ENCODE measurements at places on chromosomes 12 and 14.

GRCh38 chr12:110937104-110937641, 16.8 kb upstream of the MYL2 start:
- peak; percentile 38 for DNase-seq

DNA sequence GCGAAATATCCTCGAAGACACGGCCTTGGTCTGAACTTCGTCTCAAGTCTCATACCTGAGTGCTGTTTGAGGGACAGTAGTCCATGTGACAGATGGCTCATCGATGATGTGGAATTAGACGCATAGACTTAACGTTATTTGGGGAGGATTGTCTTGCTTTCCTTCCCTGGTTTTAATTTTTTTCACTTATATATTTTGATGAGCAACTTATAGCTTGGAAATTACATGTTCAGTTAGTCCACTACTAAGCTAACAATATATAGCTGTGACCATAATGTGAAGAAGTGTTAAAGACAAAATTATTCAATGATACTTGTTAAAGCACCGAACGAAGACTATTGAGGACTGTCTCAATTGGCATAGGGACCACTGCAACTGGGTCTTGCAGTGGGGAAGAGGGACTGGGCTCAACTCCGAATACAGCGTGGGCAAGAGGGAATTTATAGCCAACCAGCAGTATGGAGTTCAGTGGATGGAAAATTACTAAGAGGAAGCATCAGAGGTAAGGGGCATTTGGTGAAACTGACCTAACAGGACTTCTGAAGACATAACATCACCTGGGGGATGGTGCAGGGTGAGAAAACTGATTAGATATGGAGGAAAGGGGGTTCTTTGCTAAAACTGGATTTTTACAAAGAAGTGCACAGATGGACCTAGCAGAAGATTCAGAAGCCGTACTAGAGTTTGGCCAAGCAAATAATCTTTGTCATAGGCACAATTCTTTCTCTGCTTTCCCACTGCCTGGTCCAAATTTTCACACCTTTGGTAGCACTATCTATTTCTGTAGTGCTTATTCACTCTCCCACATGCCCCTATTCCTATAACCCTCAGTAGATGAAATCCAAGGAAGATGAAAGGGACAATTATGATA, 910 bp upstream of the TM7SF3 start:
- DNase-seq, result no peak

DNA sequence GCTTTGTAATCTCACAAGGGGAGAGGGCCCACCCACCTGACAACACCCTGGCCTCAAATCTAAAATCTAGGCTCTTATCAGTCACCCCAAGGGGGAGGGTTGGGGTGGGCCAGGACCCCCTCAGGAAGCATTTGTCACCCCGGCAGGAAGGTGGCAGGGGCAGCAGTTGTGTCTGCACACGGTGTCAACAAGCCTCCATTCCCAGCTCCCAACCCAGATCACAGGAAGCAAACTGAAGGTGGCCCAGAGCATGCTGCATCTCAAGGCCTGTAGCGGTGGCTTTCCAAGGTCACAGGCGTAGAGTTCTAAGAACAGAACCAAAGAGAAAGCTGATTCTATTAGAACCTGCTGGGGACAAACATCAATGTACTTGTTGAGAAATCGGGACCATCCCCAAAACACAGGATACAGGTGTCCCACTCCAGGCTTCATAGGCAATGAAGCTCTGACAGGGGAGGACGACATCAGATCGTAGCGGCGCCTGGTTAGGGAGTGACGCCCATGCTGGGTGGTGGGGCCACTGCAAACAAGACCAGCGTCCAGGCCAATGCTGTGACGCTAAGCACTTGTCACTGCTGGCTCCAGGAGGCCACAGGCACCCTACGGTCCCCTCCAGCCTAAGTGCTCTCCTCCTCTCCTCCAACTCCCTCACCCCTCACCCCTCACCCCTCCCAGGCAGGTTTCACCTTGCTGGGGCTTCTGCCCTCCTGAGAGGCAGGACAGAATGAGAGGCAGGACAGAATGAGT, 52.9 kb downstream of the CCDC88C start:
- no peak for DNase-seq

GRCh38 chr12:6774499-6775062, 2.3 kb downstream of the LAG3 start:
- DNase-seq, result no peak

DNA sequence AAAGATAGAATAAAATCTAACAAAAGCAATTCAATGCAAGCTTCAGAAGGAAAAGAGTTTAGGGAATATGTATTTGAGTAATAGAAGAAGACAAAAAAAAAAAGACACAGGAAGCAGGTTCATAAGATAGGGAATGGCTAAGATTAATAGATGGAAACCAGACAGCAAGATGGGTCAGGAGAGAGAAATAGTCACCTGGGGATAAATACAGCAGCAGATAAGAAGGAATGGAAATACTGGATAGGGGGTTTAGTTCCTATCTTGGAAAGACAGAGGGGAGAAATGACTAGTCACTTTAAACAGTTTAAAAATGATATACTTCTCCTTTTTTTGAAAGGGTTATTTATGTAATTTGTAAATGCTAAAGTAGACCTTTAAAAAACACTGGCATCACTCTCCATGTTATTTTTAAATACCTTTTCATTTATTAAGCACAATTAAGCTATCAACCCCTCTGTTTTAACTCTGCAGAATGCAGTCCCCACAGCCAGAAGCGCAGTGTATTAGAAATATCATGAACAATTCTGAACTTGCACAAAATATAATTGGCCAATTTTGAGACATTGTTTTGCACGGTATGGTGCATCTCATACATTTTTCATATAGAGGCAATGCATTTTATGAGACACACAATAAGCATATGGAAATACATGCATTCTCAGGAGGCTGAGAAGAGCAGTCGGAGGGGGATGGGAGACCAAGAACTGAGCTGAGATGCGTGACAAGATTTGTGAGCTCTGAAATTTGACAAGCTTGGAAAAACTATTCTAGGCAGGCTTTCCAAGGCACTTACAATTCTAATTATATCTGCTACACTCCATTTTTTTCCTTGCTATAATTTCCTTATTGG, 303.4 kb upstream of the PRICKLE1 start:
- DNase-seq, result no peak

- DNase-seq, result no peak
These were observed 23.5 kb downstream of the SSH1 start for GRCh38 chr12:108833757-108834472.

GRCh38 chr14:91253795-91254323, 9.4 kb upstream of the GPR68 start:
- no peak for DNase-seq

DNA sequence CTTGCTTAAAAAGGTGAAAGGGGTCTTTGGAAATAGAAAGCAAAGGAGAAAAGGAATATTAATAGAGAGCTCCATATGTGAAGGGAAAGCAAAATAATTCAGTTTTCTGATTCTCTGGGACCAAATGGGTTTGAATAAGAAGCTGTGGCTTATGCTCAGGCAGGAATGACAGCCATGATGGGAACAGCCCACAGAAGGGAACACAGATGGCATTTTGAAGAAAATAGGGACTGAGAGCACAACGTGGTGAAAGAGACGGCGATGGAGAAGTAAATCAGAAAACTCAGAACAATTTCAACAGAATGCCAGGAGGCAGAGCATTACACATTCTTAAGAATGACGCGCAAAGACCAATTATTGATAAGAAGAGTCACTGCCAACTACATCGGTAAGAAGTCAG, 102.8 kb downstream of the STXBP6 start:
- DNase-seq, result no peak

DNA sequence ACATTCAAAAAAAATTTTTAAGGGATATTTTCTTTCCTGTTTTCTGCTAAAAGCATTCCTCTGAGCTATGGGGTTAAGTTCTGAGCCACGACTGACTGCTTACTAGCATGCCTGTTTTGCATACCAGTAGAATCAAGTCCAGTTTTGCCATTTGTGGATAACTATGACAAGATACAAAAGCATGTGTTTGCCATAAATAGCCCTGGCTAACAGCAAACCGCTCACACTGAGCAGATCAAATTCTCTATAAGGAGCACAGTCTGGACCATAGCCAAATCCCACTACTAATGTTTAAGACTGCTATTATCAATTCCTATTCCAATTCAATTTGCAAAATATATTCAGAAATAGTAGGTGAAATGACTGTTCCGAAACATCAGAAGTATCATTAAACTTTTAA, 3.2 kb downstream of the CFL2 start:
- no peak for DNase-seq

- DNase-seq, result no peak
These were observed 193.9 kb upstream of the OR4E1 start for GRCh38 chr14:21867541-21867940.

DNA sequence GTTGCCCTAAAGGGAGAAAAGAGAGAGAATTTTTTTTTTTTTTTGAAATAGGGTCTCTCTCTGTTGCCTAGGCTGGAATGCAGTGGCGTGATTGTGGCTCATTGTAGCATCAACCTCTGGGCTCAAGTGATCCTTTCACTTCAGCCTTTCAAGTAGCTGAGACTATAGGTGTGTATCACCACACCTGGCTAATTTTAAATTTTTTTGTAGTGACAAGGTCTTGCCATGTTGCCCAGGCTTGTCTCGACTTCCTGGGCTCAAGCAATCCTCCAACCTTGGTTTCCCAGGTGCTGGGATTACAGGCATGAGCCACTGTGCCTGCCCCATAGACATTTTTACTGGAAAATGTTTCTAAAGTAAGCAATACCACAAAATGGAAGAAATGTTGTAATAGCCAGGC, 36.8 kb downstream of the YARS2 start:
- DNase-seq, result no peak

GRCh38 chr14:68447581-68448251, 345.2 kb downstream of the ZFP36L1 start:
- no peak for DNase-seq

DNA sequence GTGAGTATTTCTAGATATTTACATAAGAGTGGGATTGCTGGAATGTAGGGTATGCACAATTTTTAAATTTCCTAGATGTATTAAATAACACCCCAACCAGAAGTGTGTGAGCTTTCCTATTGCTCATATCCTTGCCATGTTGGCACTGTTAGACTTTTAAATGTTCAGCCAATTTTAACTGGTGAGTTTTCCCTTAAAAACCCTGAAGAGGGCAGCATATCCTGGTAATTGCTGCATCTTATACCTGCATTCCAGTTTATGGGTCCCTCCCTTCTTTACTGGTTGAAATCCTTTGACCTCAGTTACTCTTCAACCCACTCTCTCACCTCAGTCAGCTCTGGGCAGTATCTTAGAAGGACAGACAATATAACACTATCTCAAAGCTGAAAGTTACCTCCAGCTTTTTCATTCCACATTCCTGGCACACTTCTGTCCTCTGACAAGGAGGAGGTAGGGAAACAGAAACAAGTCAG, 270.6 kb downstream of the PAWR start:
- no peak for DNase-seq

DNA sequence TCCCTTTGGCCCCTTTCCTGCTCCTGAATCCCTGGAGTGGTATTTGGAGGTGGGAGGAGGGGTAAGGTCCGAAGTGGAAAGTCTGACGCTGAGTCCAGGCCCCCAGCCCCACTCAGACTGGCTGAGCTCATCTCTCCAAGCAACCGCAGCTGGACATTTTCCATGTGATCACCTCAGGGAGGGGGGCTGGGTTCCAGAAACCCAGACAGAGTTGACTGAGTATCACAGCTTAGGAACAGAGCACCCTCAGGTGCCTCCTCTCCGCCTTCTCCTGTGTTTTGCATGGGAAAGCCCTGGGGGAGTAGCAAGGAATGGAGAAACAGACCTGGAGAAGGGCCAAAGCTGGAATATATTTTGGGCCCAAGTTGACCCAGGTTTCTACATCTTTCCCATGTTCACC, 8.0 kb upstream of the ITGA5 start:
- no peak for DNase-seq

DNA sequence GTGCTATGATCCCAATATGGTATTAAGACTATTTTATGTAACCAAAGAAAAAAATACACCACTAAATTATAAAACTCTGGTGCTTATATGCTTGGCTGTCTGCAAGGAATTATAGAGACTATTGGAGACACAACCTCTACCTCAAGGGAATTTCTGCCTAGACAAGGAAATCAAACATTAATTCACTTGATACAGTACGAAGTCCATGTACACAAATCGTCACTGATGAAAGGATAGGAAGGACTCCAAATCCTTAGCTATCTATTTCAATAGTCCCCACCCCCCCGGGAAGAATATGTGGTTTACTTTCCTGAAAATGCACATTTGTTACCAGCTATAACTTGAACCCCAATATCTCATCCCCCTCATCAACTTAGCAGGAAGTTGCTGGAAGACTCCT, 21.9 kb downstream of the RTN1 start:
- no peak for DNase-seq

- DNase-seq, result no peak
These were observed at the start of gene BDKRB2 for GRCh38 chr14:96204151-96205058. TSS of gene BDKRB2 (plus strand) at chr14:96204839. CDS start at chr14:96237108, 32,269 bp downstream.

DNA sequence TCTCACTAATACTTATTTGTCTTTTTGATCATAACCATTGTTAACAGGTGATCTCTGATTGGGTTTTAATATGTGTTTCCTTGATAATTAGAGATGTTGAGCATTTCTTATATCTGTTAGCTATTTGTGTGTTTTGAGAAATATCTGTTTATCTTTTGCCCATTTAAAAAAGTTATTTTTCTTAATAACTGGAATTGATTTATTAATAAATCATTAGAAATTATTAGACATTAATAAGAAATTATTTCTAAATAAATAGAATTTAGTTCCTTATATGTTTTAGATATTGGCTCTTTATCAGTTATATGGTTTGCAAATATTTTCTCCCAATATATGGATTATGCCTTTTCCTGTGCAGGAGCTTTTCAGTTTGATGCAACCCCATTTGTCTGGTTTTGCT, 18.7 kb downstream of the TMX1 start:
- DNase-seq, result no peak

DNA sequence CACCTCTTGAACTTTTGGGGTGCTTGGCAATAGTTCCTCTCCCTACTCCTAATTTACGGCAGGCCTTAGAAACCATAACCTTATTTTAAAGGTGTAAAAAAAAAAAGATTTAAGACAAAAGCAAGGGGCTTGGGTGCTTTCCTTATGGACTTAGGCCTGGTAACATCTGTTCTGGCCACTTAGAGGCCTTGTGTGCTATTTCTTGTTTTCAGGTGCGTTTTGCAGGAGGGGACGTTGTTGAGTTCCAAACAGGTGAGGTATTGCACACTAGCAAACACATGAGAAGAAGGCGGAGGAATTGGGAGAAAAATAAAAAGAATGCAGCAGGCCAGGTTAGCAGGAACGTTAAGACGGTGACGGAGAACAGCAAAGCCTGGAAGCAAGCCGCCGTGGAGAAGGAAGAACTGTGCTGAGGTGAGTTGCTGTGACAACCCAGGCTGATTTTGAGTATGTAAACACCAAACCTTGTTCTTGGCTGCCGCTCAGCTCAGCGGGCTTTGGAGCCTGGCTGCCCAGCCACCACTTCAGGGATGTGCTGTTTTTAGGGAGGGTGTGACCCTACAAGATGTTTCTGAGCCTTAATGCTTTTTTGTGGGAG, 17.3 kb downstream of the EMG1 start:
- no peak for DNase-seq

- no peak for DNase-seq
These were observed 575 bp downstream of the L2HGDH start for GRCh38 chr14:50311337-50311971.
